ENCODE measurements at places on chromosomes 12 and 14.

GRCh38 chr14:97788846-97789526, 991.8 kb downstream of the VRK1 start:
- DNase-seq, result no peak

DNA sequence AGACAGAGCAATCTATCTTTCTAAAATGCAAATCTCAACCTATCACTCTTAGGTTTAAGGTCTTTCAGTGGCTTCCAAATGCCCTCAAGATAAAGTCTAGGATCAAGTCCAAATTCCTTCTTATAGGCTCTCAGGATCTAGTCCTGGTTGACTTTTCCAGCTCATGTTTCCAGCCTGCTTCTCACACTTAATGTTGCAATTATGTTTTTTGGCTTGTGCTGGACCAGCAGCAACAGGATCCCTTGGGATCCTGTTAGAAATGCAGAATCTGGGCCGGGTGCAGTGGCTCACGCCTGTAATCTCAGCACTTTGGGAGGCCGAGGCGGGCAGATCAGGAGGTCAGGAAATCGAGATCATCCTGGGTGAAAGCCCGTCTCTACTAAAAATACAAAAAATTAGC, 10.6 kb downstream of the GPR33 start:
- DNase-seq, result no peak

GRCh38 chr12:57456145-57456700, 1.1 kb downstream of the INHBE start:
- DNase-seq, result peak; percentile 41

GRCh38 chr12:132774159-132774558, 12.5 kb upstream of the ANKLE2 start:
- DNase-seq, result no peak
